Esophagus squamous epithelium (tissue), 5 donors: ENCODE measurements at places on chromosomes 12 and 14.

DNA sequence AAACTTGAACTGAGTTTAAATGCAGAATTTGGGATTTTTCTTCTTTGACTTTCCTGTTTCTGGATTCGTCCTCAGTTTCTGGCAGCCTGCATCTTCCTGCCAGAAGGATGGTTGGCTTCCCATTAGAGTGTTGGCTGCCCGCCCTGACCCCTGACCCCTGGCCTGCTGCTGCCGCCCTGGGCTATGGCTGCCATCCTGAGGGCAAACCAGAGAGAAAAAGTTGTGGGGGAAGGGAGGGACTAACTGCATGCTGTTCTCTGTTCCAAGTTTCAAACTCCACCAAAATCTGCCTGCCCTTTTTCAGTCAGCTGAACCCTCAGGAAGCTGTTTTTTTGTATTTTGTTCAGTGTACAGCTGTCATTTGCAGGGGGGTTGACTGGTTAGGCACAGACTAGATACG lies 48.4 kb downstream of the FNTB start:
- DNase-seq: no peak

DNA sequence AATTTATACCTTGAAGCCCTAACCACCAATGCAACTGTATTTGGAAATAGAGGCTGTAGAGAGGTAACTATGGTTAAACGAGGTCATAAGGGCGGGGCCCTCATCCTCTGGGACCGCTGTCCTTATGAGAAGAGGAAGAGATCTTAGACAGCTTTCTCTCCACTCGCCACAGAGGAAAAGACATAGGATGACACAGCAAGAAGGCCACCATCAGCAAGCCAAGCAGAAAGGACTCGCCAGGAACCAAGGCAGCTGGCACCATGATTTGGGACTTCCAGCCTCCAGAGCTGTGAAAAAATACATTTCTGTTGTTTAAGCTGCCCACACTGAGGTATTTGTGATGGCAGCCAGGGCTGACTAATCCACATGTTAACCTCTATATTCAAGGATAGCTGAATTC lies 30.4 kb upstream of the BCAT1 start:
- no peak for DNase-seq

DNA sequence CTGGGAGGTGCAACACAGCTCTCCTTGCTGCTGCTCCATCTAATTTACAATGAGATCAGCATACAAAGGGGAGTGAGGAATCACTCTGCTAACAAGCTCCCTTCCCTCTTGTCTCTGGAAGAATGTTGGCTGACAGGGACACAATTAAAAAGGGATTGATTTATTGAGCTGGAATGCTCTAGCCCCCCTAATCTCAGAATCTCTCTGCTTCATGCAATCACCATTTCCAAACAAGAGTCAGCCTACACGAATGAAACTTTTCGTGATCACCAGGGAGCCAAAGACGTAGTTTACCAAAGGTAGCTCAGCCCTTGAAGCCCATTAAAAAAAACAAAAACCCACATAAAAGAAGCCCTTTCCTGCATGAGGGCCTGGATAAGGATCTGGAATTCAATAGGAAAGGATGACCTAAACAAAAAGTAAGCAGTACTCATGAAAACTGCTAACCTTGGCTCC lies 223.8 kb downstream of the C12orf75 start:
- no peak for DNase-seq

DNA sequence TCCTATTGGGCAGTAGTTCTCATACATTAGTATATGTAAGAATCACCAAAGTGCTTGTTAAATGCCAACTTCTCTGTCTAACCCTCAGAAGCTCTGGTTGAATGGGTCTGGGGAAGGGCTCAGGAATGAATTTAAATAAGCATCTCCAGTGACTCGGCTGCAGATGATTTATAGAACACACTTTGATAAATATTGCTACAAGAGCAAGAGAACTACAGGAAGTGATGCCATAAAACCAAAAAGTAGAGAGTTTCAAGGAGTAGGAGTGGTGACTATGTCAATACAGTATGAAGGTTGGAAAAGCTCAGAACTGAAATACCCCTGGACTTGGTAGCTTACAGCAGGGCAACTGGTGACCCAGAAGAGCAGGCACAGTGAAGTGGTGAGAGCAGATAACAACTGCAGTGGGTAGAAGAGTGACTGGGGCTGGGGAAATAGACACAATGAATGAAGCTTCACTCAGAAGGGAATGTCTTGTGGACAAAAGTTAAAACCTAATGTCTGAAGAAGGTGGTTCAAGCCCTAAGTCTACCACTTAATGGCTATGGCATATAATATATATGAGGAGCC lies 8.0 kb upstream of the PLEKHA5 start:
- DNase-seq: no peak

DNA sequence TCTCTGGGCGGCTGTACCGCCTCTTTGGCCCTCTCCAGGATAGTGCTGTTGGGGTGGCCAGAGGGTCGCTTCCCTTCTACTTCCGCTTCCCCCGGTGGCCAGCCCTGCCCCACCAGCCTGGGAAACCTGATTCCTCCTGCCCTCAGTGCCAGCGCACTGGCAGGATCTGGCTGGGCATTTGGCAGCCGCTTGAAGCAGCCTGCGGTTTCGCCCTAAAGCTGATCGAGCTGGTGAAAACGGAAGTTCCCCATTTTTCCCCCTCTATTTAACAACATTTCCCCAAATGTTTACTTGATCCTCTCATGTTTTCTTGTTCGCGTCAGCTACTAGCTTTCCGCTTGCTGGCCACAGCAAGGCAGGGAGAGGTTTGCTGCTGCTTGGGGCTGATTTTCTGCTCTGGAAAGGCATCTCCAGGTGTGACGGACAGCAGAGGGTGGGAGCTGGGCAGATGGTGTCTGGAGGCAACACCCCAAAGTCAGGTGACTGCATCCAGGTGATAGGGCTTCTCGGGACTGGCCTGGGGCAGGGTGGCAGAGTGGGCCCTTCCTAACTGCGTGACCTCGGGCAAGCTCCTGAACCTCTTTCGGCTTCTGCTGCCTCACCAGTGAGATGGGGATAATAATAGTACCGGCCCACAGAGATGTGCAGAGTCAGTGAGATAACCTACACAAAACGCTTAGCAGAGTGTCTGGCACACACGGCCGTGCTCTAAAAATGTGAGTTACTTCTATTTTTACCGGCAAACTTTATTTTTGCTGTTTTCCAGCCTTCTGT lies 53.1 kb downstream of the TSPAN9 start:
- DNase-seq: no peak

DNA sequence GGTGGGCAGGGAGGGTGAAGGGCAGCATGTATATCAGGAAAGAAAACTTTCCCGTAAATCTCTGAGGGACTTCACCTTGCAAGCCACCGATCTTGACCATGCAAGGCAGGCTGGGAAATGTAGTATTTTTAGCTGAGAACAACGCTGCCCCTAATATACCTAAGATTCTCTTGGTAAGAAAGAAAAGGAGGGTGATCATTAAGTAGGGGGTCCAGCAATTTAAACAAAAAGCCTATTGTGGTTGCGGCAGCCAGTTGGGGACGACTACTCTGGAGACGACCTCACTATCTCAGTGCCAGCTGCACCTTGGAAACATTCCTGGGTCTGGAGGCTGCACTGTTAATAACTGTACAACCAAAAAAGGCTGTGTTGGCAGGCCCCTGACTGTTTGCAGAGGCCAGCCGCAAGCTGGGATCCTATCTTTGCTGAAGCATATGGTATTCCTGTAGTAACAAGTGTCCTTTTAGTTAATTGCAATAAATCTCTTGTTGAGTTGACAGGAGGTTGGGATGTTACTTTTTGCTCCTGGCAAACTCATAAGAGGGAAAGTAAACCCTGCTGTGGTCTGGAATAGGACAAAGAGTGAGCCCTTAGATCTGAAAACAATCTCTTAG lies 6.4 kb downstream of the APOLD1 start:
- no peak for DNase-seq

- DNase-seq: no peak
Measured at GRCh38 chr14:30445011-30445793, 113.8 kb upstream of the G2E3 start.

DNA sequence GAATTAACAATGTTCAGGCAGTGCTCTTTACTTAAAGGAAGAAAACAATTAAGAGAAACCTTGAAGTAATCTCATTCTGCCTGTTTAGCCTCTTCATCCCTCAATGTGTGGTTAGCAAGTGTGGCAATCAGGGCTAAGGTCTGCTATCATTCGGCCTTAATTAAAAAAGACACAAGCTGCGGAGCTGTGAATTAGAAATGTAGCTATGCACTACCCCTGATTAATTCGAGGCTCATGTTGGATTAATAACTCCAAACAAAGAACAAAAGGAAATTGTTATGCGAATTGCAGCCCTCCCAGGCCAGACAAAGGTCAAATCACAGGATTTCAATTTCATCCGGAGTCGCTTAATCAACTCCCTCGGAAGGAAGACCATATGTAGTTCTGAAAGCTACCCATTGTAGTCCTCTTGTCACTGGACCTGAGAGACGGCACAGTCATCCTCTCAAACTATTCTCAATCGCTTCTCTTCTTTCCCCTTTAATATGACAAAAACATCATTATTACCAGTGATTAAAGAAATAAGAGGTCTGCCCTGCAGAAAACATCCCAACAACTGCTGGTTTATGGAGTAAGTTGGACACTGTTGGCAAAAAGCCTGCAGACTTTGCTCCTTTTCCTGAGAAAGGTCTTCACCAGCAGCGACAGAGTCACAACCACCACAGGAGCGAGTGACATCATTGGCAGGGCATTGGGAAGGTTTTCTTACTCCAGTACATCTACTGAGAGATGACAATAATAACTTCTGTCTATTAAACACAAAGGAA lies 71.1 kb upstream of the SOX5 start:
- DNase-seq: no peak

DNA sequence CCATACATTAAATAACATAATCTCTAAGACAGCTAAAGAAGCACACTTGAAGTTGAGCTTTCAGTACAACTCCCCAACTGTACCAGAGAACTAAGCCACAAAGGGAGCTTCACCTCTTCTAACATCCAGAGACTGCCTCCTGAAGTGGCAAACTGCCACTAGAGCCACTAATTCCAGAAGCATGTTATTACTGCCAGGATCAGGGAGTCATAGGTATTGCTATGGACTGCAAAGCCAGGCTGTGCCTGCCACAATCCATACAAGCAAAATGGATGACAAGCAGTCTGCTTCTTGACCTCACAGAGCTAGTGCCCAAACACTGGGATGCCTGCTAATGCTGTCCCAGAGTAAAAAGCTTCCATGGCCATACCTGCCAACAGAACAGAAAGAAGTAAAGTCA lies 160.1 kb downstream of the STXBP6 start:
- no peak for DNase-seq

- no peak for DNase-seq
Measured at GRCh38 chr12:96361074-96361473, 39.2 kb downstream of the CDK17 start.

- no peak for DNase-seq
Measured at GRCh38 chr14:88868558-88869159, 44.2 kb downstream of the TTC8 start.

DNA sequence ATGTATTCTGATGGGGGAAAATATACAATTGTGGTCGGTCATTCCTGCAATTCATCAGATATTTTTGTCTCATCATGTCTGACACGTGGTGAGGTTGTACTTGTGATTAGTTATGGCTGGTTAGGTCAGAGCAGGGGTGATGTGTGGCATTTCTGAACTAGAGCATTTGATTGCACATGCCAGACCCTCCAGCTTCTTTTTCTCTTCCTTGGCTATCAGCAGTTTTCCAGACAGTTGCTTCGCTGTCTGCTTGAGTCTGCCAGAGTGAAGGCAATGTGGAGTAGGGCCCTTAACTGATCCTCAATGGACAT lies 25.9 kb downstream of the TMEM117 start:
- no peak for DNase-seq

DNA sequence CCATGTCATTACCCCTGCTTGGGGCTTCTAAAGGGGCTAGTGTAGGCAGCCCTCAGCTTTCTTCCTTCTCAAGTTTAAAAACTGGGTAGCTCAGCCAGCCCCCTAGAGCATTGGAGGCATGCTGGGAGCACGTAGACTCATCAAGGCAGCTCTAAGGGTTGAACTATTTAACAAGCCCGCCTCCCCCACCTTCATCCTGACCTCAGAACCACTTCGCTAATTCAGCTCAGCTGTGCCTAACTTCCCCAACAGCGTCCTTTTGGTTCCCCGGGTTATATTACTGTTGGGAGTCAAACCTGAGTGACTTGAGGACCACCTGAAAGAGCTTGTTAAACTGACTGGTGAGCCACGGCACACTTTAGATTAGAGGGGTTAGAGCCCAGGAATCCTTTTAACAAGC lies 30.1 kb downstream of the MAX start:
- DNase-seq: no peak

DNA sequence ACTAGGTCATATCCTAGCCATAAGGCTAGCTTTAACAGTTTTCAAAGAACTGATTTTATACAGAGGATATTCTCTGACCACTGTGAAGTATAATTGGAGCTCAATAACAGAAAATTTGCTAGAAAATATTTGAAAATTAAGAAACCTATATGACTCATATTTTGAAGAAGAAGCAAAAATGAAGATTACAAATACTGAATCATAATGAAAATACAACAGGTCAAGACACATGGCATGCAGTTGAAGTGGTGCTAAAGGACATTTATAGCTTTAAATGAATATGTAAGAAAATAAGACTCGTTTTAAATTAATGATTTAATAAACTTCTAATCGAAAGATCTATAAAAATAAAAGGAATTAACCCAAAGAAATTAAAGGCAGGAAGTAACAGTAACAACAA lies 1234.6 kb downstream of the SLC16A7 start:
- no peak for DNase-seq

DNA sequence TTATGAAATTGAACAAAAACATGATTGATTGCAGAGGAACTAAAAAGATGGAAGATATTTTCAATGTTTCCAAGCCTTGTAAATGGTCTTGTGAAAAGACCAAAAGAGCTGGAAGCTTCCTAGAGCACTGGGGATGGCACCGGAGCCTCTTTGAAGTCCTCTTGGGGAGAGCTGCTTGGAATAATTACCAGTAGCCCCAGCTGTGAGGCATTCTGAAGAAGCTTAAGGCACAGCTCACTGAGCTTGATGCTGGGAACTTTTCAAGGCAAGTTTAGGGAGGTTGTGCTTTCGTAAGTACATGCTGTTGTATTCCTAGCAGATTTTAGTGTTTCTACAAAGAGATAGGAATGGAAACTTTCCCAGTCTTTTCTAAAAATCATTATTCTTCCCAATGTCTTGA lies 13.9 kb downstream of the PDZRN4 start:
- DNase-seq: no peak

- DNase-seq: no peak
Measured at GRCh38 chr14:53190938-53191337, 37.8 kb upstream of the DDHD1 start.

DNA sequence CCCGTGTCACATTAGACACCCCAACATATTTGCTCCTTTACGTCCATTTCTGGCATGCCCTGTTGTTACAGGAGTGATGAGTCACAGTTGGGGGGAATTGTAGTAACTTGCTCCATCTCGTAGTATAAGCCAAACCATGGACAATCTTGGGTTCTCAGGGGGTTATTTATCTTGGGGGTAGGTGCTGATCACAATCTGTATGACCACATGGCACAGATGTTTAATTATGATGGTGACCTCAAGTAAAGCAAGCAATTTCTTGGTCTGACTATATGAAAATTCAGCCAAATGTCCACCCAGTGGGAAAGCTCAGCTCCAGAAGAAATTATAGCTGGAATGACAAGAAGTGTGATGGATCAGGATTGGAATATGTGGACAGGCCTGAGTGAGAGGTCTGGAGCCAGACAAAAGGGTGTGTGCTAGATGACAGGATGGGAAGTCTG lies 32.1 kb upstream of the STON2 start:
- no peak for DNase-seq

- DNase-seq: no peak
Measured at GRCh38 chr12:131599190-131600159, 111.4 kb upstream of the SFSWAP start.
